ENCODE measurements at places on chromosomes 6 and 20.

- no peak for DNase-seq
Observed at GRCh38 chr20:33842346-33842745, 31.2 kb downstream of the CHMP4B start.

GRCh38 chr6:18390476-18390875, 3.3 kb downstream of the RNF144B start:
- DNase-seq = no peak

GRCh38 chr20:62758226-62758912, 37.9 kb upstream of the MRGBP start:
- no peak for DNase-seq

GRCh38 chr20:8355453-8355852, 223.4 kb downstream of the PLCB1 start:
- DNase-seq = no peak

- DNase-seq = no peak
Observed at GRCh38 chr6:19833947-19834346, 3.2 kb upstream of the ID4 start.

DNA sequence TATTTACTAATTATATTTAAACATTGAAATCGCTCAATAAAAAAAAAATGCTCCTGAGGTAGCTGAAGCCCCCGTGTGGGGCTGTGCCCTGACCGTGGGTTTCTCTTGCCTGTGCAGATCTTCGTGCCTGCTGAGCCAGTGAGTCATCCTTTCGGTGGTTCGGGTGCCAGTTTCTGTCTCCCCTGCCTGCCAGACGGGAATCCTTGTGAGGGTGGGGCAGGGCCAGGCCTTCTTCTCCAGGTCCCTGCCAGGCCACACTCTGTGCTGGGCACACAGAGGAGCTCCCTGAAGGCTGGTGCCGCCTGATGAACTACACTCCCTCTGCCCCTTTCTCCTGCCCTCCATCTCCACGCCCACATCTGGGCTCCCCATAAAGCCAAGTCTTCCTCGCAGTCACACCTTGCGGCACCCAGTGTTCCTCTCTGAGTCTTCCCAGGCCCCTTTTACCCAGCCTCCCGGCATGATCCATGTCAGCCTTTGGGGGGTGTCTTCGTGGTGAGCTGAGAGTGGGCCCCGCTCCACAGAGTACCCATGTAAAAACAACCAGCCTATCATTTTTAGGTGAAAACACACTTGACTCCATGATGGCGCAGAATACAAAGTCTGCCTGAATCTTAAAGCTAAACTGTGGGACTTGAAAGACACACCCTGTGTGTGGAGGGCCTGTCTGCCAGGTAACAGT, 19.3 kb downstream of the FGD2 start:
- DNase-seq = peak; percentile 52

DNA sequence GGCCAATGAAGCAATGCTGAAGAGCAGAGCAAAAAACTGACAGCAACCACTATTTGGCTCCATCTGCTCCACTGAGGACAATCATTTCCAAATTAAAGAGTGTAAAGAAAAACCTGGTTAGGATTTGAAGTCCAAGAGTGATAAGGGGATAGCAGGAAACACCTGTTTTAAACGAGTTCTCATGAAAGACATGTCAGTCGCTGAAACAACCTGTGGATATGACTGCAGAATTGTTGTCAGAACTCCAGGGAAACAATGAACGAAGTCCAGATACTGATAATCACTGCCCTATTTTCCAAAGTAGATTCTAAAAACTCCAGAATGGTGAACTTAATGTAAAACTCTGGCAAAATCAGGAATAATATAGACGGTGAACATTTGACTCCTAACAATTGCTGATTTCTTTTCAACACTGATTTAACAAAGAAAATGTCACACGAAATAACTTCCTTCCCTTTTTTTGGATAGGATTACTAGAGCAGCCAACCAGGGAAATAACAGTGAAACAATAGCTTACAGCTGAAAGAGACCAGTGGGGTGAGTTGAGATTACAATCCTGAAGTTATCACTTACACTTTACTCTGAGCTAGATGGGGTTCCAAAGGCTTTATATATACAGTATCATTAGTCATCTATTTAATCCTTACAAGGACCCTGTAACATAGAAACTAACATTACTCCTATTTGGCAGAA, 83.7 kb downstream of the ELOVL5 start:
- DNase-seq = no peak

- no peak for DNase-seq
Observed at GRCh38 chr6:117459204-117459944, 23.1 kb upstream of the DCBLD1 start.

DNA sequence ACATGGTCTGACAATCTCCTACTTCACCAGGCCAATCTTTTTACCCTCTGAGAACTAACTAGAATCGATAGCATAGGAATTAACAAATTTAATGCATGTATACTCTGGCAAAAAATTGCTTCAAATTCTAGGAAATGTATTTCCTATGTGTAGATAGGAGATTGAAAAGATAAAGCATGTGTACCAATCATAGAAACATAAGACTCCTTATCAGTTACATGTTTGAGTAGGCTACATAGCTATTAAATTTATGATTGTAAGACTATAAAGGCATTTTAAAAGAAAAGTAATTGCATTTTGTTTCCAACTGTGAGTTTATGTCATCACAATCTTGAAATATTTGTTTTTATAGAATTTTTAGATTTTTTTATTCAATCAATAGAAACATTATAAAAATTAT, 196.6 kb upstream of the HEY2 start:
- DNase-seq = no peak

DNA sequence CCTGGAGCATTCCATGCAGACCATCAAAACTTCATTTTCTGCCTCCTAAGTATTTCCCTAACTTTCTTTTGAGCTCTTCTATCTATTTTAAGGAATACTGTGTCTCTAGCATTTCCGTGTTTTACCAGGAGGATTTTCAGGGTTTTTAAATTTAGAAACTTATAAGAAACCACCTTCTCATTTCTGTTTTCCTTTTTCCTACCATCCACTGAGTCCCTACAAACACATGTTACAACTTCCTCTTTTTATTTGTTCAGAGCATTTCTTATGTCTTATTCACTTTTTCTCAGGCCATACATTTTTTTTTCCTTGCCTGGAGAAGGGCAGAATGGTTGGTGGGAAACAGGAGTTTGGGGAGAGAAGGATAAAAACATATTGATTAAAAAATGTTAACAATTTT, 130.0 kb upstream of the BMP5 start:
- no peak for DNase-seq

DNA sequence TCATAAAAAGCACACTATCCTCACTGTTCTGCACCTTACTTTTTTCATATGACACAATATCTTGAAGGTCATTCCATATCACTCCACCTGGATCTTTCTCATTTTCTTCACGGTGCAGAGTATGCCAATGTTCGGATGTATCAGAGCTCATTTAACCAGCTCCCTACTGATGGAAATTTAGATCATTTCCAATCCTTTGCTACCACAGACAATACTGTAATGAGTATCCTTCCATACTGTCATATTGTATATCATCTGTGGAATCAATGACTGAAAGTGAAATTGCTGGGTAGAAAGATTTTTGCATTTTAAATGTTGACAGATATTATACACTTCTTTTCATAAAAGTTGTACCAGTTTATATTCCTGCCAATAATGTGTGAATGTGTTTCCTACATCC, 2.2 kb upstream of the RAB44 start:
- no peak for DNase-seq

DNA sequence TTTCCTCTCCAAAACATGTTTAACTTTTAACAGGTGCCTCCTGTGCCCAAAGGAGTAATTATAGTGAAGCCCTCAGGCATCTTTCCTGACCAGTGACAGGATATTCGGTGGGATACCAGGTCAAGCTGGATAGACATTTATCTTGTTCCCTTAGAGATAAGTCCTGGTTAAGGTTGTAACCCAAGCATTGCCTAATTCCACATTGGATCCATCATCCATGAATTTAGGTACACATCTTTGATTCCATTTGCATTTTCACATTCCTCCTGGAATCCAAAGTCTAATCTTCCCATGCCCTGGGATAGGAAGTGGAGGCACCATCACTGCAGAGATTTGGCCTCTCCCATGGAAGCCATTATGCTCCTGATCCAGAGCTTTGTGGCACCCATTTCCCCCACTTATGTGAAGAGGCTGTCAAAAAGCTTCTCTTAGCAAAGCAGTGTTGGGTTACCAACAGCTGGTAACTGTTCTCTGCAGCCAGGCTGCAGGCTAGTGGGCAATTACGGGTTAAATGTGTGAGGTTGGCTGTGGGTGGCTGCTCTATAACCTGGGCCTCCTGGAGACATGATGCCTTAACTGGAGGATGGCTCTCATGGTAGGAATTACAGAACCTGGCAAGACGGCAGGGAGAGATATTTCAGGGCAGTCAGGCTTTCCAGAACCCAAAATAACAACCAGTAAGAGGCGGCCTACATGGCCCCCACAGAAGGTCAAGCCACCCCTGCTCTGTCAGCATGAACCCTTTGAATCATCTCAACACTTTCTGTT, 96.9 kb upstream of the VGLL2 start:
- no peak for DNase-seq

- no peak for DNase-seq
Observed at GRCh38 chr6:10890151-10890550, 3.3 kb downstream of the SYCP2L start.

- DNase-seq = no peak
Observed at GRCh38 chr6:53634184-53634631, 31.3 kb downstream of the KLHL31 start.

- no peak for DNase-seq
Observed at GRCh38 chr6:80468398-80468797, 361.9 kb downstream of the BCKDHB start.

GRCh38 chr20:14232650-14233049, 104.8 kb downstream of the FLRT3 start:
- no peak for DNase-seq

DNA sequence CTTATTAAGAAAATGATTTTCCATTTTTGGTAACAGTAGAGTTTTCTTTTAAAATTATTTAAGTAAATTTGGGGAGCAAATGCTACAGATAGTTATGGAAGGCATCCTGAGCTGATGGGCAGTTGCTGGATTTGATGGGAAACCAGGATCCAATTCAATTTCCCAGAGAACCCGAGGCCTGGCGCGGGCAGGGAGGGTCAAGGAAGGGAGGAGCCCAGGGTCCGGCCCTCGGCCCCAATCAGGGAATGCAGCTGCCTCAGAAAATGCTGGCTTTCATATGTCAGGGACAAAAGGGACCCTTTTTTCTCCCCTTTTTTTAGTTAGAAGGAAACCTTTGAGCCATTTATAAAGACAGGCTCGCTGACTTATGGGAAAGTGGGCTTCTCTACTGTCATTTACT, 42.1 kb downstream of the CTCFL start:
- no peak for DNase-seq

DNA sequence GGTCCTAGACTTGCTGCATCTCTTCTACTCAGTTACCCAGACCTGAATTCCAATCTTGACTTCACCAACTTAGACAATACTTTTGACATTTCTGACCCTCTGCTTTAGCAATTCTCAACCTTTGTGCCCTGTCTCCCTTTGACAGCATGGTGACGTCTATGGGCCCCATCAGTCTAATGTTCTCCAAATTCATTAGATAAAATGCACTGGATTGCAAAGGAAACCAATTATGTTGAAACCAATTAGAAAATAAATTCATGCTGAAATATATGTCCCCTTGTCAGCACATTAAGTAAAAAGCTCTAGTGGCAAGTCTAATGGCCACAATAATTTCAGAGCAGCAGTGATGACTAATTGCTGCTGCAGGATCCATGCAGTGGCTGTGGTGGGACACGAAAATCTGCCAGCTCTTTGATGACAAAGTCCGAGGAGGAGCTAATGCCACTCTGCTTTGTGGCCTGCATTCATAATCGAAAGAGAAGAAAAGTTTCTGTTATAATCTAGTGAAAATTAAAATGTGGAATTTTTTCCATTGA, 64.0 kb downstream of the BFSP1 start:
- no peak for DNase-seq

- no peak for DNase-seq
Observed at GRCh38 chr6:167233490-167233889, 57.6 kb upstream of the UNC93A start.

GRCh38 chr20:58938541-58938940, 42.5 kb upstream of the NELFCD start:
- DNase-seq = no peak

GRCh38 chr20:13271098-13271497, 50.0 kb downstream of the ISM1 start:
- no peak for DNase-seq

GRCh38 chr6:136525586-136526195, 24.5 kb downstream of the MAP7 start:
- DNase-seq = no peak

GRCh38 chr6:155080881-155081845, 86.0 kb downstream of the TIAM2 start:
- no peak for DNase-seq

GRCh38 chr6:5343998-5344397, 82.7 kb downstream of the FARS2 start:
- no peak for DNase-seq

DNA sequence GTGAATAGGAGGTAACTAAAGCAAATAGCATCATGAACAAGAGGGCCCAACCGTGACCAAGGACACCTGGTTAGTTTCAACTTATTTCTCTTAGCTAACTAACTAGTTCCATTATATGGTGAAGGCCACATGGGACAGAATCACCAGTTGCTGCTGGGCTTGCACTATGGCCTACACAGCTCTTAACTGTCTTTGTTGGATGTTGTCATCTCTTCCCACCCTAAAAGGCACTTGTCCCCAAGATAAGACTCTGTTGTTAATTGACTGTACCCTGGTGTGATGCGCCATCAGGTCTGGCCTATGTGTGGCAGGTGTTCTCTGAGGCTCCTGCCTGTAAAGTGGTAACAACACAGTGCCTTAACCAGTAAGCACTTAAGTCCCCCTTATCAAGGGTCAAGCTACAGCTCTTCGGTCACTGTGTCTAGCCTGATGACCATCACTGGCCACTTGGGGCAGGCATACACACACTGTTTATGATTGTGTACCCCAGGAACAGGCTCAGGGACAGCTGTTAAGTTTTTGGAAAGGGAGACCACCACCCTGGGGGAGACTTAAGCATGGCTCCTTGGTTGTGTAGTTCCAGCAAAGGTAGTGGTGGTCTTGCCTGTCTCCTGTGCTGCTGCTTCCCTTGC, 51.2 kb downstream of the CHD6 start:
- DNase-seq = no peak

GRCh38 chr20:50426866-50427718, 83.1 kb upstream of the PTPN1 start:
- DNase-seq = no peak

- DNase-seq = no peak
Observed at GRCh38 chr6:63597141-63598048, 25.1 kb downstream of the LOC128125822 start.

- DNase-seq = peak; percentile 79
Observed at GRCh38 chr6:168895102-168895812, 358.4 kb downstream of the THBS2 start.

- DNase-seq = no peak
Observed at GRCh38 chr6:89596484-89596883, 42.1 kb downstream of the LYRM2 start.
